ENCODE measurements at places on chromosomes 2 and 18.

DNA sequence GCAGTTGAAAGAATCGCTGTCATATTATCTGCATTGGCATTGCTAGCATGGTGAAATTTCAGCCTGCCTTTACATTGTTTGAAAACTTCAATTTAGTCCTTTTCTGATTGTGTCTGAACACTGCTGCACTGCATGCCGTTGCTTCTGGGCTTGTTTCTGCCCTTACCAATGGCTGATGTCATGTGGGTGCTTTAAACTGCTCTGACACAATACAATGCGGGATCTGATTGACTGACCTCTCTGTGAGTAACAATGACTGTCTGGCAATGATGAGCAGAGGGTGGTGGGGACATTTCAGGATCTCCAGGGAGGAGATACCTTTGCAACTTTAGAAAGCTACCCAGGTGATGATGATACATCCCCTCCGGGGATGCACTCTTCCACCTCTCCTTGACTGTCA lies 119.5 kb upstream of the ZBTB14 start:
- no peak for DNase-seq

DNA sequence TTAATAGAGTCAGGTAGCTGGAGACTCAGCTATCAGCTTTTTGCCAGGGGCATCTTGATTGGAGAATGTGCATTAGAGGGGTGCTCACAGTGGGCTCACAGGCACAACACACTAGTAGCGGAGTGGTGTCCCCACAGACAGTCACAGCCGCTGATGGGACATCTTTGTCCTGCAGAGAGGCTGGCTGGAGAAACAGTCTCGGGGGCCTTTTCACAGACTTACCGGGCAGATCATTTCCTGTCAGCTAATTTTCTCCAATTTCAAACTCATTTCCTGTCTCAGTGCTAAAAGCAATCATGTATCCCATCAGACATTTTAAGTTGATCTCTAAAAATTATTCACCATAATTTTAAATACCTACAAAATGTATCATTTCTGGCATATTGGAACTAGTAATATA lies 562.6 kb downstream of the DCDC2C start:
- no peak for DNase-seq

DNA sequence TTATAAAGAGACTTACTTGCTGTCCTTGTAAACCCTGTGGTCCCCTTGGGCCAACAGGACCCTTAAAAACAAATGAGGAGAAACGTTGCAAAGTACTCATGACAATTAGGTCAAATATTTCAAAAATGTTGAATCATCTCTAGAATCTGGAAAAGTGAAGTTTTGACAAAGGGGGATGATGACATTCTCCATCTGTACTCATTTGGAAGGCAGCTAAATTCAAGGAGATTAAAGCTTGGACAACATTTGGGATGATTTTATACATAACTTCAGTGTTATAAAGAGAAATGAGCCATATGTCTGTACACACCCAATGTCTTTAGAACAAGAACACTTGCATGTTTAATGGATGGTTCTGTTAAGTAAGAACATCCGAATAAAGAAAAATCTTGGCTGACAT lies 92.9 kb downstream of the COL5A2 start:
- no peak for DNase-seq

DNA sequence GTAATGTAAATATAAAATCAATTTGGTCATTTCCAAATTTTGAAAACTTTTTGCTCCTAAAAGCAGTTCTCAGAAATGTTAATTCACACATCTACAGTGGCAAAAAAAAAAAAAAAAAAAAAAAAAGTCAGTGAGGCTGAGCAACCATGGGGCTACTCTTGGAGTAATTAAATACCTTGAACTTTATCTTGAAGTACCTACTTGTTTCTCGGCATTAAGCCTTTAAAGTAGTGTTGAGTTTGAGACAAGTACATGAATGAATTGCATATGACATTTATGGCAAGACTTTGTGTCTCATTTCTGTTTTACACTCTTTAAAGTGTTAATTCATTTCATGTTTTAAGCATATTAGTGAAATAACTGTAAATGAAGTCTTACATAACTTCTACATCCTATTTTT lies 613.3 kb downstream of the XIRP2 start:
- no peak for DNase-seq

DNA sequence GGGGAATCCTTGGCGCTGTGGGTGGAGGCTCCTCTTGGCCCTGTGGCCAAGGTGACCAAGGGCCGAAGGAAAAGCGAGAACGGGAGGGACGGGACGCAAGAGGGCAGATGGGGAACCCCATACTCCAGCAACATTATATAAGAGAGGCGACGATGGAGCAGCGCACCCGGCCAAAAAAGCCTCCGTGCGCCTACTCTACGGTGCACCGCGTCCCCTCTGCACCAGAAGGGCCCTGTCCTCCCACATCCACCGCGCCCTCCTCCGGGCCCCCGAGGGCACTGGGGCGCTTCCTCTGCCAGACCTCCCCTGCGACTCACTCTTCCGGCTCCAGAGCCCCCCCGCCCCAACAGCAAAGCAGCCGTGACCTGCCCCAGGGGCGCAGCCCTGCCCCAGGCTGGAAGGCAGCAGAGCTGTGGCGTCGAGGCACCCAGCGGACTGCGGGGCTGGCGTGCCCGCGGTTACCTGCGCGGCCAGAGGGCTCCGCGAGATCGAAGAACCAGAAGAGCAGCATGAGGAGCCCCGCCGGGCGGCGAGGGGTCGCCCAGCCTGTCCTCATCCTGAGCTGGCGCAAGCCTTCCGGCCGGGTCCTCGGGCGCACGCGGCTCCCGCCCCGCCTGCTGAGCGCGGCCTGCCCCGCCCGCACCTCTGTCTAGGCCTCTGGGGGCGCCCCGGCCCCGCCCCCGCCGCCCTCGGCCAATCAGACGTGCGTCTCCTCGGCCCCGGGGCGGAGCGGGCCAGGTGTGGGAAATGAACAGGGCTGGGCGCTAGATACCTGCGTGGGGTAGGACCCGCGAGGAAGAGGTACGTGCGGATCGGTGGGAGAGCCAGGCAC lies 106.3 kb upstream of the CD302 start:
- DNase-seq: peak; percentile 83

GRCh38 chr2:158114516-158114915 lies 12.8 kb downstream of the UPP2 start:
- no peak for DNase-seq
